SW480 (cell line): ENCODE measurements at places on chromosomes 6 and 20.

GRCh38 chr6:43773050-43773979, 3.3 kb downstream of the VEGFA start:
- peak; percentile 48 for DNase-seq

- no peak for DNase-seq
Measured at GRCh38 chr6:17066610-17067009, 35.2 kb upstream of the STMND1 start.

GRCh38 chr6:30037182-30037788, 23.8 kb upstream of the POLR1H start:
- DNase-seq, result peak; percentile 25

GRCh38 chr20:22681591-22682248, 97.3 kb upstream of the FOXA2 start:
- no peak for DNase-seq

- DNase-seq, result no peak
Measured at GRCh38 chr6:12661432-12662089, 55.0 kb upstream of the PHACTR1 start.

DNA sequence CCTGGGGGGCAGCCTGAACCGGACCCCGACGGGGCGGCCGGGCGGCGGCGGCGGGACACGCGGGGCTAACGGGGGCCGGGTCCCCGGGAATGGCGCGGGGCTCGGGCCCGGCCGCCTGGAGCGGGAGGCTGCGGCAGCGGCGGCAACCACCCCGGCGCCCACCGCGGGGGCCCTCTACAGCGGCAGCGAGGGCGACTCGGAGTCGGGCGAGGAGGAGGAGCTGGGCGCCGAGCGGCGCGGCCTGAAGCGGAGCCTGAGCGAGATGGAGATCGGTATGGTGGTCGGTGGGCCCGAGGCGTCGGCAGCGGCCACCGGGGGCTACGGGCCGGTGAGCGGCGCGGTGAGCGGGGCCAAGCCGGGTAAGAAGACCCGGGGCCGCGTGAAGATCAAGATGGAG, 636 bp downstream of the SRF start:
- no peak for DNase-seq
